ENCODE measurements at places on chromosomes 12 and 14.

- no peak for DNase-seq
Observed at GRCh38 chr12:77122661-77123060, 57.3 kb upstream of the E2F7 start.

DNA sequence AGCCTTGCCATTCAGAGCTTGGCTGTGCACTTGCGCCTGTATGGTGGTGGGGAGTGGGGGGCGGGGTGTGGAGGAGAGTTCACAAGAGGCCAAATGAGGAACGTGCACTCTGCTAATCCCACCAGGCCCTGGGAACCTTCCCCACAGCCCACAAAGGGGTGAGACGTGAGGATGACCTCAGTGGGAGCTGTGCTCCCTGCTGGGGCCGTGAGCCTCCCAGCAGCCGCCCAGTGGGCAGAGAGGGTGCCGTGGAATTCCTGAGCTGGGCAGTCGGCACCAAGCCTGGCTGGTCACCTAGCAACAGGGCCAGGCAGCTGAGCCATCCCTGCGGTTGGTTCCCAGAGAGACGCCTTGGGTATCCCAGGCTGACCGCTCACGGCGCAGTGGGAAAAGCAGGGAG is 53.7 kb downstream of the CCNK start:
- DNase-seq: no peak

DNA sequence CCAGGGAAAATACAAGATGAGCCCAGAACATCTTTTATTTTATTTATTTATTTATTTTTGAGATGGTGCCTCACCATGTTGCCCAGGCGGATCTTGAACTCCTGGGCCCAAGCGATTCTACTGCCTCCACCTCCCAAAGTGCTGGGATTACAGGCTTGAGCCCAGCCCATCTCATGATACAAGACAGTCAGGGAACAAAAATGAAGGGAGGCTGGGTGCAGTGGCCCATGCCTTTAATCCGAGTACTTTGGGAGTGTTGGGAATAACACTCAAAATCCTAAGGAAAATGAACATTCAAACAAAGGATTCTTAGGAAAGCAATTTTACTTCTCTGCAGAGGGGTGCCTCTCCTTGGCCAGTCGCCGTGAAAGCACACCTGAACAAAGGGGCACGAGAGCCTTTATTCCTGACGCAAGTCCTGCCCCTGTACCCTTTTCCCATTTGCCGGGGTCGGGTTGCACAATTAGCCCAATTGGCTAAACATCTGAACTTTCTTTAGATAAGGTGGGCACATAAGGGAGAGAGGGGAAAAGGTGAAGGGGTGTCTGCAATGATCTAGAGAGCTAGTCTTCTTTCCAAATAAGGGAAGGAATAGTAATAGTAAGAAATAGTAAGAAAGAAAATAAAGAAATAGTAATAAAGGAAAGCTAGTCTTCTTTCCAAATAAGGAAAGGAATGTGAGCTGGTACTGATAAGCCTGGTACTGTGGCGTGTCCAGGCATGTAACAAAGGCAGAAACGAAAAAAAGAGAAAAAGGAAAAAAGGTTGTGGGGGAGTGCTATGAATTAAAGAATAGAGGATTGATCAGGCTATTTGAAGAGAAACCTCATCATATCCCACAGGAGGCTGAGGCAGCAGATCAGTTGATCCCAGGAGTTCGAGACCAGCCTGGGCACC is 13.4 kb downstream of the NCAPD2 start:
- DNase-seq: no peak

- no peak for DNase-seq
Observed at GRCh38 chr14:78425330-78425729, 255.2 kb downstream of the NRXN3 start.

DNA sequence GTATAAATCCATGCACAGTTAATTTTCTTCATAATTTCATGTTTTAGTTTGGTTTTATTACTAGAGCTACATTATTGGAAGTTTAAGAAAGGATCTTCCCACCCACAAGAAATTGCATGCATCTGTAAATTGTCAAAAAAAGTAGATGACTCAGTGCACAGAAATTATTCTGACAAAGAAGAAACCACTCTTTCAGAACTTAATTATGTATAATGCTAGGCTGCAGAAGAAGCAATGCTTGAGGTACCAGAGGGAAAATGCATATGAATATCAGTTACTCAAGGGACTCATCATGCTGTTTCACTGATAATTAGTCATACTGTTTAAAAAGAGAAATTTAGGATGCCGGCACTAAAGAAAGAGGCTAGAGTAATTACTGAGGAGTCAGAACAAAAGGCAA is 147.0 kb downstream of the SLC16A7 start:
- no peak for DNase-seq

GRCh38 chr12:2034633-2035430 is 18.0 kb upstream of the CACNA1C start:
- DNase-seq: peak; percentile 67

GRCh38 chr14:63853831-63854293 is 1.1 kb downstream of the SYNE2 start:
- DNase-seq: no peak

GRCh38 chr12:82019533-82019932 is 260.4 kb upstream of the PPFIA2 start:
- DNase-seq: peak; percentile 12

GRCh38 chr12:80317899-80318298 is 126.1 kb upstream of the PTPRQ start:
- no peak for DNase-seq

DNA sequence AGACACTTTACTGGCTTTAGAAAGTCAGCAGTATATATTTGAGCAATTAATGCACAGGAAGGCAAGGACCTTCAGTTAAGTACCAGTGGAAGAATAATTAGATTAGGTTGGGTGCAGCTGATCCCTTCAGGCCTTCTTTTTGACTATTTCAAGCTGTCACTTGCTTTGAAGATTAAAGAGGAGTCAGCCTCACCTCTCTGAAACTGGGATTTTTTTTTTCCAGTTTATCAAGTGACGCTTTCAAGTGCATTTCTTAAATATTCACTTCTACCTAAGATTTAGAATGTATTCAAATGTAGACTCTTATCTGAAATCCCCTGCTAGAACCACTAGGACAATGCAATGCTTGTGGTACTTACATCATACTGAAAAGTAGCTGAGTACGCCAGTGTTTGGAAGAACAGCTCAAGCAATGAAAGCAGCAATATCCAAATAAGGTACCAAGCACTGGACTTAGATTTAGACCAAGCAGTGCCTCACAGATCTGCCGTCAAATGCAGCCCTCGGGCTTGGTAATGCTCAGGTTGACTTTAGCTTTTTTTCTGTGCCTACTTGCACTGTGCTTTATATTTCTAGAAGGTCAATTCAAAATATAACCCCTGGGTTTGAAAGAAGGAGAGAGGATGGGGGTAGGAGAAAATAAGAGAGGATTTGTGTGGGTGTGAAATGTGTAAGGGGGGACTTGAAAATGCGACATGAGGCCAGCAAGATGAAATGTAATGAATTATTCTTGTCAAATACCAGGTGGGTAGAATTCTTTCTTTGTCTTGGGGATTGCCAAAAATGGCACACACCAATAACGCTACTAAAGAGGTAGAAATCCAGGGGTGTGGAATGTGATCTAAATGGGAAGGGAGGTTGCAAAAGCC is 3.7 kb upstream of the FERMT2 start:
- no peak for DNase-seq

- DNase-seq: no peak
Observed at GRCh38 chr14:38951451-38951850, 151.6 kb downstream of the SEC23A start.

- DNase-seq: no peak
Observed at GRCh38 chr12:3199551-3200031, 122.4 kb downstream of the TSPAN9 start.

DNA sequence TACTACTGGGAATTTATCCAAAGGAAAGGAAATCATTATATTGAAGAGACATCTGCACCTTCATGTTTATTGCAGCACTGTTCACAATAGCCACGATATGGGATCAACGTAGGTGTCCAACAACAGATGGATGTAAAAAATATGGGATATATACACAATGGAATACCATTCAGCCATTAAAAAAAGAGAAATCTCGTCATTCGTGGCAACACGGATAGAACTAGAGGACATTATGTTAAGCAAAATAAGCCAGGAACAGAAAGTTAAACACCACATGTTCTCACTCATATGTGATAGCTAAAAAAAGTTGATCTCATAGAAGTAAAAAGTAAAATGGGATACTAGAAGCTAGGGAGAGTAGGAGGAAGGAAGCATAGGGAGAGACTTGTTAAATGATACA is 82.9 kb upstream of the CLMN start:
- no peak for DNase-seq

GRCh38 chr12:22615963-22616501 is 8.9 kb upstream of the ETNK1 start:
- DNase-seq: no peak

DNA sequence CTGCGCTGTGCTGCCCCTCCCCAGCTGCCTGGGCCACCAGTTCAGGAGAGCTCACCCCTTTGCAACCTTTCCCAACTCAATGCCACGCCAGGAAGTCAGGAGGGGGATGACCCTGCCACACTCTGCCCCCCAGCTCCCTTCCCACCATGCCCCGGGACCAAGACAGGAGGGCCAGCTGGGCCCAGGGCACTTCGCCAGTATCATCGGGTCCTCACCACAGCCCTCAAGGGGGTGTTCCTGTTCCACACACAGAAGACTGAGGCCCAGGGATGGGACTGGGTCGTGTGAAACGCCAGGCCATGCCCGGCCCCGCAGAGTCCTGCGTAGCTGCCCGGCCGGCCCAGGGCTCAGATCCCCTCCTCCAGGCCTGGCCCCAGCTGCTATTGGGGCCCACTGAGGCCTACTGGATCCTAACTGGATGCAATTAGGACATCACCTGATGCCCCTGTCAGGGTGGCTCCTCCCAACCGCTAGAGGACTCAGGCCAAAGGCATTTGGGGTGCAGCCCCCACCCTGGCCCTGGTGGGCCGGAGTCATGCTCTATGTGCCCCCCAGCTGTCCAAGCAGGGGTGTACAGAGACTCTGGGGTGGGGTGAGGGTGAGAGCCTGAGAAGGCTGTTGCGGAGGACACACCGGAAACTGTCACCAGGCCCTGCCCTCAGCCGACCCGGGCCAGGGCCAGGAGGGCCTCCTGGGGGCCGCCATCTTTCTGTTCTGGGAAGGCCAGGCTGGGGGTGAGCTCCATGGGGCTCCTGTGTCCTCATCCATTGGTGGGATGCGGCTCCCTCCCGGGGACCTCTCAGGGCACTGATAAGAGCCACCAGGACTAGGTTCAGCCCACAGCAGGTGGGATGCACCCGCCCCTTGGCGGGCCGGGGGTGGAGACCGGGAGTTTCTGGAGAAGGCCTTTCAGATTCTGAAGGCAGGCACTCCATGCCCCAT is 29.3 kb upstream of the ANKRD9 start:
- no peak for DNase-seq

- no peak for DNase-seq
Observed at GRCh38 chr12:95837240-95838038, 21.3 kb upstream of the SNRPF start.

GRCh38 chr14:65321370-65321875 is 91.1 kb upstream of the FUT8 start:
- no peak for DNase-seq

- DNase-seq: no peak
Observed at GRCh38 chr12:18454330-18454729, 193.0 kb downstream of the PIK3C2G start.

- no peak for DNase-seq
Observed at GRCh38 chr12:67592228-67593011, 56.1 kb upstream of the DYRK2 start.

GRCh38 chr12:12611512-12612306 is at the start of gene CREBL2:
TSS of gene CREBL2 (plus strand) at chr12:12611876. CDS start at chr12:12612173, 297 bp downstream.
- peak; percentile 87 for DNase-seq

All from AML-193 (cell line).